ENCODE measurements at places on chromosomes 11 and 22.

- DNase-seq, result no peak
Observed at GRCh38 chr22:20926243-20926642, 9.0 kb downstream of the CRKL start.

DNA sequence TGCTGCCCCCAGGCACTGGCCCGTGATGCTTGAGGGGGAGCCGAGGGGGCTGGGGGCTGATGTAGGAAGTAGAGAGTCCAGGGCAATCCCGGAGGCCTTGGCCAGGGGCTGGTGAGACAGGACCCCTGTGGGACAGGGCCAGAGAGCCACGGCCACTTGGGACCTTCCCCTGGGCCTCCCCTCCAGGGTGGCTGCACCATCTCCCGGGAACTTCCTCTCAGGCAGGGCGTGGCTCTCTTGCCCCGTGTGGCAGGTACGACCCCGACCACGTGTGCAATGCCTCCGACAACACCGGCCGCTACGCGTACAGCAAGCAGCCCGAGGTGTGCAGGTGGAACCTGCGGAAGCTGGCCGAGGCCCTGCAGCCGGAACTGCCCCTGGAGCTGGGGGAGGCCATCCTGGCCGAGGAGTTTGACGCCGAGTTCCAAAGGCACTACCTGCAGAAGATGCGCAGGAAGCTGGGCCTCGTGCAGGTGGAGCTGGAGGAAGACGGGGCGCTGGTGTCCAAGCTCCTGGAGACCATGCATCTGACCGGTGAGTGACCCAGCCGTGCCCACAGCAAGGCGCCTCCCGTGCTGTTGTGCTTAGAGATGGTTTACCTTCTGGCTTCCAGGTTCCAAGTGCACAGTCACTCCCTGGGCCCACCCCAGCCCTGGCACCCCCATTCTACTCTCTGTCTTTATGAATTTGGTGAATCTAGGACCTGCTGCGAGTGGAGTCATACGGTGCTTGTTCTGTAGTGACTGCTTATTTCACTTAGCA is 9.7 kb downstream of the SELENOO start:
- DNase-seq, result no peak

DNA sequence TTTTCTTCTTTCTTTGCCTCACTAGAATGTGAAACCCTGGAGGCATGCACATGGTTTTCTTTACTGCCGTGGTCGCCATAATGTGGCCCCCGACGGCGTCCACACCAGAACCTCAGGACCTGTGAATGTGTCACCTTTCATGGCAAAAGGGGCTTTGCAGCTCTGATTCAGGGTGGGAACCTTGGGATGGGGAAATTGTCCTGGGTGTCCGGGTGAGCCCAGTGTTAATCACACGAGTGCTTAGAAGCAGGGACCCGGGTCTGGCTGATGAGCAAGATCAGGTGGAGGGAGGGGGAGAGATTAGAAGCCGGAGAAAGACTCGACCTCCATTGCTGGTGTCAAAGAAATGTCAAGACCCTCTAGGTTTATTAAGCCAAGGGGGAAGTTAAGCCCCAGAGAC is 74.7 kb upstream of the SHISAL1 start:
- DNase-seq, result no peak

GRCh38 chr11:121253951-121254350 is 38.6 kb upstream of the SC5D start:
- DNase-seq, result no peak

- no peak for DNase-seq
Observed at GRCh38 chr11:86052693-86053641, 15.9 kb downstream of the PICALM start.

DNA sequence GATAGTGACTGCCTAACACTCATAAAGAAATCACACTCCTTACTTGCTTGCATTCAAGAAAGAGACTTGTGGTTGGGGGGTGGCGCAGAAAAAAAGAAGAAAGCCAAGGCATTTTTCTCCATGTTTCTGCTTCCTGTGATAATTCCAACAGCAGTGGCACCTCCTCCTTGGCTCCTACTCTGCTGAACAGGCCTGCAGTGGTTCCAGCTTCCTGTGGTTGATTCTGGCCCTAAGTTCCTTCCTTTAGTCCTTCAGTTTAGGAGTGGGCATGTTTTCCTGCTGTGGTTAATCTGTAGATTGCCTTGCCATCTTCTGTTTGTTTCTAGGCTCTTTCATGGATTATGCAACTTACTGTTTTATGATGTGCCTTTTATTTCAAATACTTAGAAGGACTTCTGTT is 940.4 kb downstream of the DLG2 start:
- DNase-seq, result no peak

- DNase-seq, result no peak
Observed at GRCh38 chr11:128022007-128022368, 565.4 kb downstream of the ETS1 start.

GRCh38 chr11:32466279-32466915 is 31.1 kb upstream of the WT1 start:
- no peak for DNase-seq

Measured in C1 segment of cervical spinal cord (tissue), 14 donors.